ENCODE measurements at places on chromosomes 12 and 14.

- no peak for DNase-seq
Observed at GRCh38 chr14:68957775-68958174, 21.3 kb downstream of the ACTN1 start.

DNA sequence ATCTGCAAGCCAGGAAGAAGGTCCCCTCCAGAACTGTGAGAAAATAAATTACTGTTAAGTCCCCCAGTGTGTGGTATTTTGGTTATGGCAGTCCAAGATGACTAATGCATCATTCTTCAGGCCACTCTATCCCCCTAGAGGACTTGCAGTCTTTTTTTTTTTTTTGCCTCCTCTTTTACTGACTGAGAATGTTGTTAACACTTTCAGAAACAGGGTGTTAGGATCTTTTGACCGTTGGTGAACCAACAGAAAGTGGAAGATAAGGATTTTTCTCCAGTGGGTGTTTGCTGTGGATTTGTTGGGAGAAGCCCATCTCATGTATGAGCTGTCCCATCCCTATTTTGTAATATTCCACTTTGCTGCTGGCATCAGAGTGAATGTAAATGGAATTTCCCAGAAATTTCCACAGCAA, 37.8 kb downstream of the MARK3 start:
- DNase-seq: peak; percentile 45

DNA sequence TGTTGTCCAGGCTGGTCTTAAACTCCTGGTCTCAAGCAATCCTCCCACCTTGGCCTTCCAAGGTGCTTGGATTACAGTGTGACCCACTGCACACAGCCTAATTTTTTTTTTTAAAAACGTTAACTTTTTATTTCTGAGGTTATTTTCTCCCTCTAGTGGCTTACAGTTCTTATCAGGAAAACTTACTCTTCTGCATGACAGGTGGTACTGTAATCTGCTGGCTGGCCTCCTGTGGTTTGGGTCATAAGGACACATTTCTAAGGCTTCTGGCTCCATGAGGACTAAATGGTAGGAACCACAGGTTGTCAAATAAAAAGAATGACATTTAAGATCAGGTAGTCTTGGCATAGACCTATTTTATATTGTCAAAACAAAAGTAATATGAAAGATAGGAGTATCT, 7.7 kb upstream of the NCKAP1L start:
- DNase-seq: no peak

GRCh38 chr12:100154474-100155247, 12.0 kb upstream of the BLTP3B start:
- DNase-seq: peak; percentile 78

DNA sequence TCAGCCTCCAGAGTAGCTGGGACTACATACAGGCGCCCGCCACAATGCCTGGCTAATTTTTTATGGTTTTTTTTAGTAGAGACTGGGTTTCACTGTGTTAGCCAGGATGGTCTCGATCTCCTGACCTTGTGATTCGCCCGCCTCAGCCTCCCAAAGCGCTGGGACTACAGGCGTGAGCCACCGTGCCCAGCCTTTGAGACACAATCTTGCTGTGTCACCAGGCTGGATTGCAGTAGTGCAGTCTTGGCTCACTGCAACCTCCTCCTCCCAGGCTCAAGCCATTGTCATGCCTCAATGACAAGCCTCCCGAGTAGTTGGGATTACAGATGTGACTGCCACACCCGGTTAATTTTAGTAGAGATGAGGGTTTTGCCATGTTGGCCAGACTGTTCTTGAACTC, 21.3 kb upstream of the STRN3 start:
- DNase-seq: no peak

- DNase-seq: no peak
Observed at GRCh38 chr14:39558525-39558924, 126.3 kb upstream of the FBXO33 start.

DNA sequence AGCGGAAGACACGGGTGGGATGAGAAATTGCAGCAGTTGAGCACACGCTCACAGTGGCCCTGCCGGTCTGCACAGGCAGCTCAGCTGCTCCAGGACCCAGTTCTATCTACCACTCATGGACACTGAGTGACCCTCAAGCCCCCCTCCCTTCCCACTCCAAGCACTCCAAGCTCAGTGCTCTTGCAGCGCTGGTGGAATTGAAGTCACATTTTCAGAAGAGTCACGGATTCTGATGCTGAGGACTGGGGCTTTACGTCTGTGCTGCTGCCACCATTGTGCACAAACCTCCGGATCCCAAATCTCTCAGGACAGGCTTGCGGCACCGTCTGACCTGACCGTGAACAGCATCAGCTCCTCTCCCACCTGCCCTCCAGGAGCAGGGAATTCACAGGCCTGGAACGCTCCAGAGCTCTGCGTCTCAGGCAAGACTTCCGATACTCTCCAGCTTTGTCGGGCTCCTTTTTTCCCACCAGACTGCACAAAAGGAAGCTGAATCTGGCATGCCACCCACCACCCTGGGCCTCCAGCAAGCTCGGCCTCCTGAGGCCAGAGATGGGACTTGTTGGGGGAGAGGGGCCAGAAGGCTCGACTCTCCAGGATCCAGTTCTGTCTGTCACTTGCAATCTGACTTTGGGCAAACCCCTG, 213.1 kb upstream of the RTL1 start:
- no peak for DNase-seq

GRCh38 chr12:110243227-110243626, 37.8 kb upstream of the ATP2A2 start:
- no peak for DNase-seq

DNA sequence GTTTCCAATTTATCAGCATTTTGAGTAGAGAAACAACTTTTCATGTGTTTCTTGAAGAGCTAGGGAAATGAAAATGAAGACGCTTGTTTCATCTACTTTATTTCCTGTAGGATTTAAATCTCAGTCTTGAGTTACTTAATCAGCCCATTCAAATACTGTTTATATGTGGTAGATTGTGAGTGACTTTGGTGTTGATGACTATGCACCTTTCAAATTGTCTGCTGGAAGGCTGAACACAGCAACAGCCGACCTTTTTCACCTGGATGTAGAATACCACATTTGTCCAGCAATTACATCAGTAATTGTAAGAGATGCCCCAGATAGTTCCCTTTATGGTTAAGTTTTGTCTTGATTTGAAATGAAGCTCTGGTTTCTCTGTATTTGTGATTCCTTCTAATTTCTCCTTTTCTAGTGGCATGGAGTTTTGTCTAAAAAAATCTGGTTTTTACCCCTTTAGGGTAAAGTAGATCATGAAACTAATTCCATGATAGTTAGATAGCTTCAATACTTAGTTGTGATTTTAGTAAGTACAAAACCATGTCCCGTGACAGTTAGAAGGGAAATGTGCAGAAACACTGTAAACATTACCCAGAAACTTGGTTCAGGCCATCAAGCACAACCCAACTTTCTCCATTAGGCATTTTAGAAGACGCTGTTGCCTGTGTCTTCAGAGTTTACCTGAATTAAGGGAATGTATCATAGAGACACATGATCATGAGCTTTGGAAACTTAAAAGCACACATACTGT, 165.0 kb downstream of the SRGAP1 start:
- DNase-seq: no peak

DNA sequence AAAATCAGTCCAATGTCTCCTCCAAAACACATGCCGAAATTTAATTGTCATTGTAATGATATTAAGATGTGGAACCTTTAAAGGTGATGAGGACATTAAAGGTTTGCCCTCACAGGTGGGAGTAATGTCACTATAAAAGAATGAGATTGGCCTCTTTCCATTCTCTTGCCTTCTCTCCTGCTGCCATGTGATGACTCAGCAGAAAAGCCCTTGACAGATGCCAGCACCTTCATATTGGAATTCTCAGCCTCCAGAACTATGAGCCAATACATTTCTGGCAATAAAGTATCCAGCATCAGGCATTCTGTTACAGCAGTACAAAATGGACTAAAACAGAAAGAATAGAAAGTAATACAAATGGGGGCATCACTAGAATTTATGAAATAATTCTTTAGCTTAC, 609.7 kb downstream of the SLC16A7 start:
- no peak for DNase-seq

- peak; percentile 31 for DNase-seq
Observed at GRCh38 chr12:112380663-112381405, 1.4 kb downstream of the HECTD4 start.
